NCI-H2171 (cell line): ENCODE measurements at places on chromosomes 12 and 14.
A peak's percentile ranks its signal among the peaks of the same experiment; 100 is the strongest.

DNA sequence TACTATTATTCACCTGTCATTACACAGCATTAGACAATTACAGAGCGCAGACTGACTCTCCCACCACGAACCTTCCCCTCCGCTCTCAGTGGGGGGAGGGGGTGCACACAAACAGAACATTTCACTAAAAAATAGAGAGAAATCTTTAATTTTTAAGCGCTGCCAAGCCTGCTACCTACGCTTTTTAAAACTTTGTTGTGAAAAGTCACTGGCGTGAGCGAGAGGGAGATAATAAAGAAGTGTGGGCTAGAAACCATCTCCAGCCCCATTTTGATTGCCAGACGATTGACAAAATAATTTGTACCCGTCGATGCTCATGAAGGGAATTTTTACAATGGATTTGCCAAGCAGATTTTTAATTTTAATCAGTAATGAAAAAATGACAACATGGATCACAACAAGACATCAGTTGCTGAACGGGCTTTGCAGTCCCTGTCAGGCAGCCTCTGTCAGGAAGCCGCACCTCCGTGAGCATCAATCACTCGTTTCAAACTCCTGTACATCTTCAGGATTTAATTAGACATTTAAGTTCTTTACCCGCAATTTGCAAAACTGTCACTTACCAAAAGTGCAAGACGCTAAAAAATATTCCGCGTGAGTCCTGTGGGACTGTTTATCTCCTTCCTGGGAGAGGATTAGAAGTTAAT, 209.1 kb downstream of the BCL11B start:
- DNase-seq: no peak

- DNase-seq: peak; percentile 30
Measured at GRCh38 chr14:69818758-69819191, 21.7 kb upstream of the SLC10A1 start.

- no peak for DNase-seq
Measured at GRCh38 chr12:131934535-131934934, 5.5 kb downstream of the PUS1 start.

DNA sequence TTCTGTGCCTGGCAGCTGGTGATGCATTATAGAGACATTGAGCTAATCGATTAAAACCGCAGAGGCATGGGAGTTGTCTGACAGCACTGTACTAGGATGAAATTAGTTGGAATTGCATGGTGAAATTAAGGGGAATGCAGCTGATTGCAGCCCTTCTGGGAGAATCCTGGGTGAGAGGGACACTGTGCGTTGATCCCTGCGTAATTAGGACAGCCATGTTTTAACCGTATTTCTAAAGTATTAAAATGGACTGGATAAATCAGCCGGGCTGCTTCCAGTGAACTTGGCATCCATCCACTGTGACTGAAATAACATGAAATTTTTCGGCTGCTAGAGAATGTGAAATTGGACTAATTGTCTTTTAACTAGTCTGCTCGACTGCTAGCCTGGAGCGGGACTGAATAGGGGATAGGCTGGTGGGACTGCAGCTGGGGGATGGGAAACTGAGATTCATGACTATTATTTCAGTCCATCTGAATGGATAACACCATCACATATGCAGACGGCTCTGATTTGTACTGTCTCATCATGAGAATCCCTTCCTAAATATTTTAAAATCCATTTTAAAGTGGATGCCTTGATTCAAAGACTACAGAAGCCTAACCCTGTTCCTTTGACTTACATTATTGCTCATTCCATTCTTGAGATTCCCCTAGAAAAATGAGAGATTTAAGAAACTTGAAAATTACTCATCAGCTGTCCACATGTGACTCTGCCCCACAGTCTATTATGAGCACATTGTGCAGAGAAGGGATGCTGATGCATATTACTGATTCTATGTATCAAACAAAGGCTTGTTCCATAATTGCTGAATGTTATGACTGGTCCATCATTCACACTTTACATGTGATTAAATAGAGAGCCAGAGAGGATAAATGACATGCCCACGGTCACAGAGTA, 343.9 kb downstream of the NPAS3 start:
- no peak for DNase-seq

- DNase-seq: no peak
Measured at GRCh38 chr12:61654698-61655097, 605.5 kb upstream of the USP15 start.

GRCh38 chr12:46808955-46809697, 16.7 kb downstream of the SLC38A4 start:
- DNase-seq: no peak

DNA sequence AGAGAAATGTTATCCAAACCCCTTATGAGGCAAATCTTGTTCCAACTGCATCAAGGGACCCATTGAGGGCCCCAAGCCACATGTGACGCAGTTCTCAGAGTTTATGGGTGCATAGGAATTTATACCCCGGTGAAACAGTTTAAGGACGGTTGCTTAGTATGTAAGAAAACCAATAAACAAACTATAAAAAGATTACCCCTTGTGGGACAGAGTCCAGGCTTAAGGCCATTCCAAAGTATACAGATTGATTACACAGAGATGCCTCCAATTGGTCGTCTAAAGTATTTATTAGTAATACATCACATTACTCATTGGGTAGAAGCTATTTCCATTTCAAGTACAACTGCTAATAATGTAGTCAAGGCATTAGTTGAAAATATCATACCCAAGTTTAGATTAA, 885.0 kb upstream of the MDGA2 start:
- no peak for DNase-seq

- DNase-seq: no peak
Measured at GRCh38 chr12:20063116-20063515, 305.2 kb upstream of the PDE3A start.

GRCh38 chr14:69928111-69928523, 48.9 kb downstream of the SMOC1 start:
- DNase-seq: no peak

GRCh38 chr14:22982477-22983245, at the start of gene AJUBA:
Gene AJUBA, minus strand, starts transcription at chr14:22982551. Its CDS starts 285 bp downstream, at chr14:22982266.
- DNase-seq: peak; percentile 85

DNA sequence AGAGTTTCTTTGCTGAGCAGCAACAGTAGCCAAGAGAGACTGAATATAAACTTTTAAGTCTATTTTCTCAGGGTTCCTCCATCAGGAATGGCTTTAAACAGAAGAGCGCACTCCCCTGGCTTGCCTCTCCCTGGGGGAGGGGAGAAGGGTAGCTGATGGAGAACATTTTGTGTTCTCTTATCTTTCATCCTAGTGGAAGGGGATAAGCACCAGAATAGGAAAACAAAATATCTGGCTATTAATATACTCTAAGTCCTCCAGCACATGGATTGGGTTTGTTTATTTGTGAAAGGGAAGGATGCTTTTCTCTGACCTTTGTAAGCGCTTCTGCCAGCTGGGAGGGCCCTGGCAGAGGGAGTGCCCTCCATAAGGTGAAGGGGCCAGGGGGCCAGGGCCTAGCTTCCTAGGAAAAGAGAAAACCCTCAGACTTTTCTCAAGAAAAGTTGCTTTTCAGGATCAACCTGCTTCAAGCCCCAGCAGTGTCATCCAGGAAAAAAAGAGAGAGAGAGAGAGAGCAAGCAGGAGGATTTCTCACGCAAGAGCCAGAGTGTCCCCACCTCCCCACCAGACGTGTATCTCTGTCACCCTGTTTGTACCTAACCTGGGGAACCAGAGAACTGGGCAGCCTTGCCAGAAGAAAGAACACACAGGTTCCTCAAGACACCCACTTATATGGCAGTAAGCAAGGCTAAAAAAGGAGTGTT, 34.3 kb upstream of the ATP2A2 start:
- no peak for DNase-seq

GRCh38 chr12:6961278-6961694, 9.2 kb downstream of the PHB2 start:
- DNase-seq: peak; percentile 95

DNA sequence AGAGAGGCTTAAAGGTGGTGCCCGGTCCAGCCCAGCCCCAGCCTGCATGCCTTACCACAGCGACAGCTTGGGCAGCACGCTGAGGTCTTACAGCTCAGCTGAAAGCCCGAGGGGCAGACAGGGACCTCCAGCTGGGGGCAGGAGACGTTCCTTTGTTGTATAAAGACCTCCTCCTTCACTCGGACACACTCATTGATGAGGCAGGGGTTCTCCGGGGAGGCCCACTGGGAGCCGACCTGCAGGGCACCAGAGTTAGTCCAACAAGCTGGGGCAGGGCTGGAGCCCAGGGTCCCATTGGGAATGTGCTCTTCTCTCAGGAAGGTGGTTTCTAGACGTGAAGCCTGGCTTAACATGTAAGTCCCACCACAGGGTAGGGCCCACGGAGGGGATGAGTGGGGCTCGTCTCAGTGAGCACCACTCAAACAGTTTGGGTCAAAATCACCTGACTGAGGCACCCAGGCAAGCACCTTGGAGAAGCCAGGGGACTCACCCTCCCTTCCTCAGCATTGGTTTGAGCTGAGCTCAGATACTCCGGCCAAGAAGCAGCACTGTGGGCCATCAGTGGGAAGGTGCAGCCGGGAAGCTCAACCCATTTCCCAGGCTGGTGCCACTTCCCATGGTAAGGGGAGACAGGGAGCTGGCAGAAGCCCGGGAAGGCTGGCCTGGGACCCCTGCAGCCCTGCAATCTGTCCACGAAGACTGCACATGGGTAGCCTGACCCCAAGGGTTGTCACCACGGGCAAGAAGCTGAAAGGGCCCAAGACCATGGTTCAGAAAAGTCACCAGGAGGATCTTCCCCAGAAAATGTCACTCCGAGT, 24.3 kb upstream of the ANO2 start:
- DNase-seq: no peak

DNA sequence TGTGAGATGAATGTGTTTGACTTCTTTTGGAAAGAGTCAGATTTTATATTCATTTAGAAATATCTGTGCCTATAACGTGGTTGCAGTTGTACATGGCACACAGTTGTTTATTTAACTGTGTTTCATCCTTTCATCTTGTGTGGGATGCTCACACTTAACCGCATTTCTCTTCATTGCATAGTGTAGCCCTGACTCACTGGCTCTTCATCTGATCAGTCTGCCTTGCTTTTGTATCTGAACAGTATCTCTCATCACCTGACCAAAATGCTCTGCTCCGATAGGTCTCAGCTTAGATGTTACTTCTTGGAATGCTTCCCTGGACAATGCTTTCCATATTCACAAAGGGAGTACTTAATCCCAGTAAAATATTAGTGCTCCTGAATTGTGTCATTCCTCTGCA, 83.4 kb downstream of the PDE3A start:
- DNase-seq: no peak

DNA sequence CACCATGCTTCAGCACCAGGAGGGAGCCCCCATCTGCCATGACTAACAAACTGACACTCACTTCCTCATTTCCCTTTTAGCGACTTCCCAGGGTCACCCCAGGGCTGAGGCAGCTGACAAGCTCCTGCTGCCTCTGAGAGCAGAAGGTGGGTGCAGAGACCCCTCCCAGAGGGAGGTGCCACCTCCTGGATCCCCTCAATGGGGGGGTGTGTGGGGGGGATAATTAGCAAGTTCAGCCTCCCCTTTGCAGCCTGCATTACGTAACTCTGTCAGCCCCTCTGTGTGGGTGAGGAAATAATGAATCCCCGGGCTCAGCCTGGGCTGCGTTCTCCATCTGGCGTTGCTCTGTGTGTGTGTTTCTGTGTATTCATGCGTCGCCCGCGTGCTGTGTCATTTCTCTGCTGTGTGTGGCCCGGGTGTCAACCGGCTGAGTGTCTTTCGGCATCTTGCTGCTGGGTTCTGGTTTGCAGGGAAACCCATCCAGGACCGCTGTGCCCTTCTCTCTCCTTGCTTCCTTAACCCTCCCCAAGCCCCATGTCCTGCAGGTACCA, 28.0 kb downstream of the NOS1 start:
- DNase-seq: peak; percentile 92

GRCh38 chr14:50985124-50985858, 41.0 kb upstream of the PYGL start:
- no peak for DNase-seq

DNA sequence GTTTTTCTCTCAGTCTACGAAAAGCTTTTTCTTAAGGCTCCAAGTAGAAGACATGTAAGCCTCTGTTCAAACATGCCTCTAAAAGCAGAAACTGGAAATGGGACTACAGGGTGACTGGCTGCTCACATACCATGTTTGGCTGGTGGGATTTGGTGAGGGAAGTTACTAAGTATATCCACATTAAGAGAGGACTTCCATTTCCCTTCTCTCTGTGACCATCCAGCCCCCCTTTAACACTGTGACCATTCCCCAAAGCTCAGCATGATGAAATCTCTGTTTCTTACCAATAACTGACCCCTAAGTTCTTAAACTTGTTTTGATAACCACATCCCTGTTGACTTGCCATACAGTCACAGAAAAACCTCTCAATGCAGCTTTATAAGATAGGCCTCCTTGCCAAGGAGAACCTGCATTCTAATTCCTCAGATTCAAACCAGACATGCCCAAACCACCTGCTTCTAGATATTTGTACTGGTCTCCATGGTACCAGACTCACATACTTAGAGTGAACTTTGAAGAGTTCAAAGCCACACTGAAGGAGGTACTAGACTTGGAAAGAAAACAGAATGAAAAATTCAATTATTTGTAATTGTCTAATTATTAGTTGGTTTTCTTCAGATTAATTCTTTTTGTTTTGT, 102.2 kb downstream of the VEZT start:
- DNase-seq: no peak

DNA sequence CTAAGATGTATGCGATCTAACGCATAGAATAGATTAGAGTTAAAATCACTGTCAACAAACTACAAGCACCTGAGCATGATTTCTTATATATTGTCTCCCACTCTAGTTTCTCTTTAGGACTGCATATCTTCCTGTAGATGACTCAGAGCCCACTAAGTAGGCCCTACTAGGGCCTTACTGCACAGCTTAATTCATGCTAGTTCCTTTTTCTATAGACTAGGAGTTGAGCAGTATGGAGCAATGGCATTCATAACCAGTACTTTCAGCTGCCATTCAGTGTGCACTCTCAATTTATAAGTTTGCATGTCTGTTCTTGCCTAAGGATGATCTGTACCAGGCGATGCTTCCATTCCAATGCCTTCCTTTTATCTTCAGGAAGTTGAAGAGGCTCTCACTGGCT, 103.5 kb downstream of the METTL25 start:
- DNase-seq: no peak
